ENCODE measurements at places on chromosomes 13 and 19. TPM values are rescaled to one million over a fixed set of nuclear protein-coding genes. Genes with fewer than 3 reads are reported as not detected.

DNA sequence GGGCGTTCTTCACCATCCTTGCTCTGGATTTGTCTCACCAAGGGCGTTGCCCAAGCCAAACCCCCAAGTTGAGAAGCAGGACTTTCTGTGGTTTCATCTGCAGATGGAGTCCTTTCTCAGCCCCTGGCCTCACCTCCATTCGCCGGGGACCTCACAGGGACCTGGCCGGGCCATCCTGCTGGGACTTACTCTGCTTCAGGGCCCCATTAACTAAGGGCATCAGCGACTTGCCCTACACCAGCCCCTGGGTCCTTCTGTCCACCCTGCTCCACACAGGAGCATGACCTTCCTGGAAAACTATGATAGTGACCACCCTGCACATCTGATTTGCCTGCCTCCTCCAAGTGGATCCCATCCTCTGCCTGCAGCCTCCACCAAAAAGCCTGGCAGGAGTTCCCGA lies 47.2 kb upstream of the SPACA7 start:
- no peak for DNase-seq

DNA sequence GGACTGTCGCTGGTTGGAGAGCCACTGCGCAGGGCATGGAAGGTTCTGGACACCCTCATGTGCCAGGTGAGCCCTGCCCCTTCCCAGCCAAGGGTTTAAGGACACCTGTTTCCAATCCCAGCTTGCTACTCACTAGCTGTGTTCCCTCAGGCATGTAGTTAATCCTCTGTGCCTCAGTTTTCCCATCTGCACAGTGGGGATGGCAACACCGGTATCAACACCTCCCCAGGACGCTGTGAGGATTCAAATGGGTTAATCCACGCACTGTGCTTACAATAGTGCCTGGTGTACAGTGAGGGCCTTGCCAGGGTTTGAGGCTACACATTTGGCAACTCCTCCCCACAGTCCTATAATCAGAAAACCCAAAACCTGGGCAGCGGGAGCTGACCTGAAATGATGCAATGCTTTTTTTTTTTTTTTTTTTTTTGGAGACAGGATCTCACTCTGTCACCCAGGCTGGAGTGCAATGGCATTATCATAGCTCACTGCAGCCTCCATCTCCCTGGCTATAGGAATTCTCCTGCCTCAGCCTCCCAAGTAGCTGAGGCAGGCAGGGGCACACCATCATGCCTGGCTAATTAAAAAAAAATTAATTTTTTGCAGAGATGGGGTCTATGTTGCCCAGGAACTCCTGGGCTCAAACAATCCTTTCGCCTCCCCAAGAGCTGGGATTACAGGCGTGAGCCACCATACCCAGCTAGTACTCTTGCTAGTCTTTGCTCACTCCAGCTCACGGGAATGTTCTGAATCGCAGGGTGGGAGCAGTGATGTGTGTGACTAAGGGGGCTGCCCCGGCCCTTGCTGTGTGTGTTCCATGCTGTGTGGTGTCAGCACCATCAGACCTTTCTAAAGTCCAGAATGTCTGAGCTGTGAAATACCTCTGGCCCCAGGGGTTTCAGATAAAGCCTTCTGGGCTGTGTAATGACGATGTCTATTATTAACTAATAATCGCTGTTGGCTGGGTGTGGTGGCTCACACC lies 2.3 kb downstream of the ACP4 start:
- peak; percentile 66 for DNase-seq

KLK1 gene
- total RNA-seq: not detected

ADM5 gene
- under 0.01 TPM for total RNA-seq

FFAR2 gene
- not detected for total RNA-seq
